ENCODE measurements at places on chromosomes 4 and X.

GRCh38 chr4:14807856-14808255 is 194.4 kb upstream of the CPEB2 start:
- no peak for DNase-seq

- no peak for DNase-seq
Measured at GRCh38 chrX:56226980-56227379, 5.2 kb upstream of the KLF8 start.

GRCh38 chr4:27742816-27743215 is 882.2 kb downstream of the STIM2 start:
- no peak for DNase-seq

- DNase-seq, result no peak
Measured at GRCh38 chrX:24859211-24859841, 156.4 kb downstream of the ARX start.

GRCh38 chrX:9127986-9128385 is 94.1 kb upstream of the FAM9B start:
- DNase-seq, result no peak

DNA sequence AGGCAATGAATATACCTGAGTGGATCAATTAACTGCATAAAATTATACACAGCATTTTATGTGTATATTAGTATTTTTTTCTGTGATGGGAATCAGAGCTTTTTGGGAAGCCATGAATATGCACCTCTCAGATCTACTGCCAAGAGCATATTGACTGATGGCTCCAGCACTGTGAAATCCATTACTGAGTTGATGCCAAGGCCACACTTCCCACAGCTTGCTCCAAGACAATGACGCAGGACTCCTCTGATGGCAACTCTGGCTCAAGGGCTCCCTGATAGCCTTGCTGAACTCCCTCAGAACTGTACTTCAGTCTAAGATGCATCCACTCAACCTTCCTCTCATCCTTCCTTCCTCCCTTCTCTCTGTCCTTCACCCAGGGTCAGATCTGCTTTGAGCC is 82.7 kb downstream of the OTC start:
- no peak for DNase-seq
